Activated gamma-delta T cell treated with Interleukin-2 at 50 U/mL for 16 hours (primary cell): ENCODE measurements at places on chromosomes 4 and X.
A peak's percentile ranks its signal among the peaks of the same experiment; 100 is the strongest.

GRCh38 chrX:55488593-55489313, 895 bp downstream of the USP51 start:
- DNase-seq, result peak; percentile 59

DNA sequence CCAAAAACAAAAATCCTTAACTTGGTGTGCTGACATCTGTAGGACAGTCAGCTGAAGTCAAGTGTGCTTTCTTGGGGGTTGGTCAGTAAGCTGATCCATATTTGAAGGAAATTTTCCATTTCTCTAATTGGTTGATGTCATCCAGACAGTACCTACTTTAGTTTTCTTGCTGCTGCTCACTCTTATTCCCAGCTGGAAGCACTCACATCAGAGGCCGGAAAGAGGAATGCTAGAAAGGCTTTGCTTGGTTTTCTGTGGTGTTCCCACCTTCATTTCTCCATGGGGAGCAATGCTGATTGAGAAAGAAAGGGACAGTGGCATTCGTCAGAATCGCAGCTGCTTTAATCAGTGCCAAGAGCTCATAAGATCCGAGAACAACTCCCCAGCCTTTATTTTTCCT, 227.0 kb downstream of the C4orf33 start:
- no peak for DNase-seq

GRCh38 chr4:114658179-114658578, 59.6 kb downstream of the UGT8 start:
- no peak for DNase-seq

DNA sequence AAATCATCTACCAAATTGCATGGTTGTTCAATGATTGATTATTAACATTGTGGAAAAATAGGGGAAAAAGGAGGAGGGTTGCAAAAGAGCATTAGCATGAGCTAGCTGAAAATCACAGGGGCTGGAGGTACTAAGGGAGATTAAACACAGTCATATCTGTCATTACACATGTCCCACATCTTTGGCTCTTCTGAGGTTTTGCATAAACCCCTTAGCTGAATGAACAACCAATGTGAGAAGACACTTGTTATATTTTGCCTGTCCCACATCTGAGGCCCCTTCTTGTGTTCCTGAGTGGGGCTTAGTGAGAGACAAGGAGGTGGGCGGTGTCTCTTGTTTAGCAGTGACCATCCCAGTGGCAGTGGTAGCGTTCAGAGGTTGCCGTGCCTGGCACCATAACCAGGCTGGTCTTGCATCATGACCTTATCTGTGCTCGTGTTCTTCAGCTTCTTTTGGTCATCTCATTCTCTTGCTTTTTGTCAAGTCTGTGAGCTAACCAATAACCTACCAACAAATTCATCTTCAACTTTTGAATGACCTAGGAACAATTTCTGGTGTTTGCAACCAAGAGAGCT, 95.6 kb downstream of the MID1IP1 start:
- DNase-seq, result no peak

- DNase-seq, result peak; percentile 64
Observed at GRCh38 chrX:81195712-81196111, 6.0 kb downstream of the HMGN5 start.

GRCh38 chr4:107213410-107213809, 177.3 kb upstream of the DKK2 start:
- DNase-seq, result no peak

GRCh38 chr4:14428125-14428524, 574.2 kb upstream of the CPEB2 start:
- DNase-seq, result no peak

GRCh38 chr4:80333121-80333520, 2.4 kb upstream of the CFAP299 start:
- no peak for DNase-seq

- DNase-seq, result no peak
Observed at GRCh38 chrX:45134775-45135174, 65.9 kb downstream of the DIPK2B start.

DNA sequence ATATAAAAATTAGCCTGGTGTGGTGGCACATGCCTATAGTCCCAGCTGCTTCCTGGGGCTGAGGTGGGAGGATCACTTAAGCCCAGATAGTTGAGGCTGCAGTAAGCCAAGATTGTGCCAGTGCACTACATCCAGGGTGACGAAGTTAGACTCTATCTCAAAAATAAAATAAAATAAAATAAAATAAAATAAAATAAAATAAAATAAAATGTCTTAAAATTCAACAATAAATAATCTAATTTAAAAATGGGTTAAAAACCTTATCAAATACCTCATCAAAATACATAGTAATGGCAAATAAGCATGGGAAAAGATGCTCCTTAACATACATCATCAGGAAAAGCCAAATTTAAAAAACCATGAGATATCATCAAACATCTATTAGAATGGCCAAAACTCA, 760.2 kb upstream of the AGA start:
- no peak for DNase-seq

DNA sequence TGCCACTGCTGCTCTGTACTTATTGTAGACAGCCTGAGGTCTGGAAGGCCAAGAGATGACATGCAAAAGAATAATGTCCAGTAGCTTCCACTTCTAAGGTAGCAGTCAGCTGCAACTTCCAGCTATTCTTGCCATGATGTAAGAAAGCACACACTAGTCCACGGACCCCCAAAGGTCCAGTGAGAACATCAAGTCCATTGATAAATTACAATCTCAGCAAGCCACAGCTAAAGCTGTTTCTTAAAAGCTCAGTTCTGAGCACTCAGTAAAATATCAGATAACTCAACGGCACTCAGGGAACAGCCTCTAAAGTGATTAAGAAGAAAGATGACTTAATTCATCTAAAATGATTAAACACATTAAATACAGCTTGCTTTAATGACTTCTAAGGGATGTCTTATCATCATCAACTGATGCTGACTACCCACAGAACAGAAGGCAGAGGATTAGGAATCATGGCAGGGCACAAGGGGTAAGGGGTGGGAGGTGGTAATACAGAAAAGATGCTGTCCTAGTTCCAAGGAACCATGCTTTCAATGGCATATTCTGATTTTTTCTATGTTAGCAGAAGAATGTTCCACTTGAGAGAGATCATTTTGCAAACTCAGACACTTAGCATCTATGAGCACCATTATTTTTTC, 99.1 kb upstream of the CBR4 start:
- DNase-seq, result no peak

GRCh38 chrX:38038501-38038900, 32.1 kb downstream of the SYTL5 start:
- DNase-seq, result no peak

DNA sequence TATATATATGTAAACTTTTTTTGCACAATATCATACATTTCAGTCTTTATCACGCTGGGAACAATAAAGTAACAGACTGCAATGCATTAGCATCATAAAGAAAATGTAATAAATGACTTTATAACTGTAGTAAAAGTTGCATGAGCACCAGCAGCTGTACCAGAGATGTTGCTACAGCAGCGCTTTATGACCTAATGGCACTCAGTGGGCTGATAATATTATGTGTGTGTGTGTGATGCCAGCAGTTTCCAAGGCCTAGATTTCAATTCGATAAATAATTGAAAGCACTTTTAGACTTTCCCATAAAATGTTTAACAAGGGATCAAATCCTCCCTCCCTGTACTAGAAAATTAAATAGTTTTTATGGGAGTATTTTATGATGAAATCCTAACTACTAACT, 367.6 kb upstream of the AGA start:
- DNase-seq, result no peak
